Stimulated activated CD4-positive, alpha-beta T cell treated with anti-CD3 and anti-CD28 coated beads, TNF-alpha, amount 100 ng/mL, for 4 hours (primary cell): ENCODE measurements at places on chromosomes 5 and 9.

DNA sequence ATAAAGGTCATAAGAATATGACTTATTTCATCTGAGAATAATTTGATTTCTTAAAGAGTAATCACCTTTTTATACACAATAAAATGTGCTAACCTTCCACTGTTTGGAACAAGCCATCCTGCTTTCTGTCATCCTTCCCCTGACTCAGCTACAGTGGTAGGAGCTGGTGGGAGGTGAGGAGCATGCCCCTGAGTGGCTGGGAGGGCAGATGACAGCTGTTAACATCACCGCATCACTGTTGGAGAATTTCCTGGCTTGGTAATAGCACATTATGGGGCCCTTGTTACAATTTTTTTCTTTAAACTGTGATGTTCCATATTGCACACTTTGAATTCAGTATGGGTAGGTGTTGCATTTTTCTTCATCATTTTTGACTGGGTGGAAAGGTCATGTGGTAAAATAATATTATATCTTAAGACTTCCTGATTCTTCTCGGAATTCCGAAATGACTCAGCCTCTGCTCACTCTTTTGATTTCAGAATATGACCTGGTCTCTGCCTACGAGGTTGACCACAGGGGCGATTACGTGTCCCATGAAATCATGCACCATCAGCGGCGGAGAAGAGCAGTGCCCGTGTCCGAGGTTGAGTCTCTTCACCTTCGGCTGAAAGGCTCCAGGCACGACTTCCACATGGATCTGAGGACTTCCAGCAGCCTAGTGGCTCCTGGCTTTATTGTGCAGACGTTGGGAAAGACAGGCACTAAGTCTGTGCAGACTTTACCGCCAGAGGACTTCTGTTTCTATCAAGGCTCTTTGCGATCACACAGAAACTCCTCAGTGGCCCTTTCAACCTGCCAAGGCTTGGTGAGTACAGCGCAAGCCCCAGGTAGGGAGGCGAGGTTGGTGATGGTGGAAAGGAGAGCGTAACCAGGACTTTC lies 5.8 kb downstream of the ADAMTS16 start:
- DNase-seq = no peak

DNA sequence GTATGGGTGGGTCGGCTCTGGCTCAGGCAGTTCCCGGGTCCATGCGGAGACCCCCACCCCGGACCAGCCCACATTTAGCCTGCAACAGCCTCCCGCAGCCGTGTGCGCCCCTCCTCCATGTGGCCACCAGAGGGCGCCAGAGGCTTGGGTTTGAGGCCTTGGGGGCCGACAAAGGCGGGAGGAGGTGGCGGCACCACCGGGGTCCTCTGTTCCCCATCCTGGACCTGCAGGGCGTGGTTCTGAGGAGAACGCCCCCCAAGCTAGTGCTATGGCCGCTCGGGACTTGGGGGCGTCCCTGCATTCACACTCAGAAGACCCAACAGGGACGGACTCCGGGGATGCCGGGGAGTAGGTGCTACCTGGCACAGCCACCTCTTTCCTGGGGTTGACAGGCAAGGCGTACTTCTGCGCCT lies 16.5 kb downstream of the ASS1 start:
- DNase-seq = peak; percentile 66

- no peak for DNase-seq
Measured at GRCh38 chr9:22165144-22165543, 156.0 kb upstream of the CDKN2B start.

DNA sequence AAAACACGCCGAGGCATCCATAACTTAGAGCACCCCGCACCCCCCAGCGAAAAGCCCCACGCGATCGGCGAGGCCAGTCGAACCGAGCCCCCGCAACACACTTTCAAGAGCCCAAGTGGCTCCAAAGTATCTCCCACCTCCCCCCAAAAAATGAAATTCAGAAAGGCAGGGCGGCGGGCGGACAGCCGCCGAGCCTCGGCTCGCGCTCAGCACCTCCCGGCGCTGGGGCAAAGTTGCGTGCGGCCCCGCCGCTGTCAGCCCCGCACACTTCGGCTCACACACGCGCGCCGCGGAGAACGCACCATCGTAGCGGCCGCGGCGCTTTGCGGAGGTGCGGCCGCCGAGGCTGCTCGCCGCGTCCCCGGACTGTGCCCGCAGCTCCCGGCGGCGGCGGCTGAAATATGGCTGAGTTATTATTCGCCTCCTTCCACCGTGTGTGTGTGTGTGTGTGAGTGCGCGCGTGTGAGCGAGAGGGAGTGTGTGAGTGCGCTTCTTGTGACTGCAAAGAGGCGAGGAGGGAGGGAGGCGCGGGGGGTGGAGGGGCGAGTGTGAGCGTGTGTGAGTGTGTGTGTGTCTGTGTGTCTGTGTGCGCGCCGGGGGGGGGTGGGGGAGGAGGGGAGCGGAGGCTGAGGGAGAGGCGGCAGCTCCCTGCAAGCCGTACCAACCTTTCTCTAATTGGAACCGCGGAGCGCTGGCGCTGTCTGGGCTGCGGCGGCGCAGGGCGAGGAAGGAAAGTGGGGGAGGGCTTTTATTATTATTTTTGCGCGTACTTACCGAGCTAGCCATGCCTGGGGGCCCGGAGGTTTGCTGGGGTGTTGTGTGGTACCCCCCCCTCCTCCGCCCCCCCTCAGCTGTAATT lies 599 bp downstream of the MLLT3 start:
- peak; percentile 60 for DNase-seq

GRCh38 chr5:163502521-163502920 lies 2.9 kb upstream of the MAT2B start:
- no peak for DNase-seq

DNA sequence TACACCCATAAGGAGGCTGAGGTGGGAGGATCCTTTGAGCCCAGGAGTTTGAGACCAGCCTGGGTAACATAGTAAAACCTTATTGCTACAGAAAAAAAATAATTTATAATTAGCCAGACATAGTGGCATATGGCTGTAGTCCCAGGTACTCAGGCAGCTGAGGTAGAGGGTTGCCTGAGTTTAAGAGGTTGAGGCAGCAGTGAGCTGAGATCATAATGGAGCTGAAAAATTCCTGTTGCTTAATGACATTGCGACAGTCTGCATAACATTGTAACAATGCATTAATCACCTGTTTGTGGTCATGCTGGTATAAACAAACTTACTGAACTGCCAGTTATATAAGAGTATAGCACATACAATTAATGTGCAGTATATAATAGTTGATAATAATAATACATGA lies 214.2 kb downstream of the TRIM32 start:
- DNase-seq = no peak

- no peak for DNase-seq
Measured at GRCh38 chr9:91948597-91949391, 1.2 kb downstream of the ROR2 start.

GRCh38 chr9:109212768-109213167 lies 45.7 kb upstream of the FRRS1L start:
- no peak for DNase-seq

- DNase-seq = no peak
Measured at GRCh38 chr9:113012492-113012891, 500 bp upstream of the ZNF883 start.

- DNase-seq = no peak
Measured at GRCh38 chr5:133760532-133760931, 148.2 kb upstream of the FSTL4 start.

GRCh38 chr5:133347039-133347438 lies 265.3 kb downstream of the FSTL4 start:
- no peak for DNase-seq

DNA sequence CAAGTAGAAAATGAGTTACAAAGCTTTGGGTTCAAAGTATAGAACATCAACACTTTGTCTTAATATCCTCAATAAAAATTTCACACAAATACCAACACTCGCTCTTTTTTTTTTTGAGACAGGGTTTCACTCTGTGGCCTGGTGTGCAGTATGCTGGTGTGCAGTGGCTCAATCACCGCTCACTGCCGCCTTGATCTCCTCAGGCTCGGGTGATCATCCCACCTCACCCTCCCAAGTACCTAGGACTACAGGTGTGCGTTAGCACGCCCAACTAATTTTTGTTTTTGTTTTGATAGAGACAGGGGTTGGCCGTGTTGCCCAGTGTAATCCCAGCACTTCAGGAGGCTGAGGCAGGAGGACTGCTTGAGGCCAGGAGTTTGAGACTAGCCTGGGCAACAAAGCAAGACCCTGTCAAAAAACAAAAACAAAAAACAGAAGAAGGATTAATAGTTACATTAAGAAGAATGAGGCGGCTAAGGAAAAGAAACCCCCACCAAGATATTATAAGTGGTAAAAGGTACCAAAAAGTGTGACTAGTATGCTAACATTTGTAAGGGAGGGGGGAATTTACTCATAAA lies 20.3 kb downstream of the FNBP1 start:
- DNase-seq = no peak
